ENCODE measurements at places on chromosomes 3 and 15.

DNA sequence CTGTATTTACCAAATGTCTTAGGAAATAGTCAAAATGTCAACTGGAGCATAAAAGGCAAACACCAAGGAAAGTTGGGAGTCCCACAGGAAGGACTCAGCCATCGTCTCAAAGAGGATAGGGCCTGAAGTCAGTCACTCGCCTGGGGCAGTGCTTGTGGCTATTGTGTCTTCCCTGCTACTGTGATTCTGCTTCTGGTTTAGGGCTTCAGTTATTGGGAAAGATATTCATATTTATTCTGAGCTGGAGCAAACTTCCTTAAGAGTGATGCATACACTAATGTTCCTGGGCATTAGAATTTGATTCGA is 118.1 kb downstream of the EDEM1 start:
- DNase-seq = no peak

- DNase-seq = no peak
These were observed 187.0 kb downstream of the UBE3A start for GRCh38 chr15:25251700-25252390.

GRCh38 chr3:142647856-142648255 is 51.7 kb downstream of the PLS1 start:
- no peak for DNase-seq

- no peak for DNase-seq
These were observed 73.1 kb downstream of the TFG start for GRCh38 chr3:100782348-100782747.

DNA sequence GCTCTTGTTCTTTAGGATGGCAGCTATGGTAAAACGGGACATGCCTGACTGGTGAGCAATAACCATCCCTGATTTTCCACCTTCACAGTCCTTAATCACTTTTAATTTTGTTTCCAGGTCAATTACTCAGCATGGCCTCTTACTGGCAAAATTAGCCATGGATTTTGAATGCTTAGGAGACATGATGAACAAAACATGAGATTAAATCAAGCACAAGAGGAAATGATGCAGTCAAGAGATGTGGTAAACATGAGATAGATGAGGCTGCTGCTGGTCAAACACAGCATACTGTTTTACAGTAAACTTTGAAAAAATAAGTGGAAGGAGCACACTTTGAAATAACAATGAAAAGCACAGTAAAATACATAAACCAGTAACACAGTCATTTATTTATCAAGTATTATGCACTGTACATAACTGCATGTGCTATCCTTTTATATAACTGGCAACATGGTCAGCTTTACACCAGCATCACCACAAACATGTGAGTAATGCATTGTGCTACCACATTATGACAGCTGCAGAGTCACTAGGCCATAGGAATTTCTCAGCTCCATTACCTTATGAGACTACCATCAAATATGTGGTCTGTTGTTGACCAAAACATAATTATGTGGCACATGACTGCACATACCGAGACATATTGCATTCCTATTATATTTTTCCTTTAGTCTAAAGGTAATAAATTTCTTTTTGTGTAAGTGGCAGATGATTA is 30.1 kb upstream of the ZNF502 start:
- no peak for DNase-seq

- DNase-seq = peak; percentile 39
These were observed 179.6 kb downstream of the NSMCE3 start for GRCh38 chr15:29089731-29090616.

DNA sequence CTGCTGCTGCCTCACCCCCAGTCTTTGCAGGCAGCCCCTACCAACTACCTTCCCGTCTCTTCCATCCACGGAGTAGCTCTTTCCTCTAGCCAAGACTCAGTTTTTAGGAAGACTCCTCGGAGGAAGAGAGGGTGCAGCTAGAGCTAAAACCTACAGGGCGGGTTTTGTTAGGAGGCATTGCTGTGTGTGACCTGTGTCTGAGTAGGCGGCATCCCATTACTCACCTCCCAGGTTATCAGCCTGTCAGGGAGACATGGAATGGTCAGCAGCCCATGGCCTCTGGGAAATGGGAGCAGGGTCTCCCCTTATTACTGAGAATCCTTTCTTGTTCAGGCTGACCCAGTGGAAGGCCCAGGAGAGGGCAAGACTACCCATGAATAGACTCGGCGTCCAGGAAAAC is 43.8 kb upstream of the FGD5 start:
- no peak for DNase-seq

DNA sequence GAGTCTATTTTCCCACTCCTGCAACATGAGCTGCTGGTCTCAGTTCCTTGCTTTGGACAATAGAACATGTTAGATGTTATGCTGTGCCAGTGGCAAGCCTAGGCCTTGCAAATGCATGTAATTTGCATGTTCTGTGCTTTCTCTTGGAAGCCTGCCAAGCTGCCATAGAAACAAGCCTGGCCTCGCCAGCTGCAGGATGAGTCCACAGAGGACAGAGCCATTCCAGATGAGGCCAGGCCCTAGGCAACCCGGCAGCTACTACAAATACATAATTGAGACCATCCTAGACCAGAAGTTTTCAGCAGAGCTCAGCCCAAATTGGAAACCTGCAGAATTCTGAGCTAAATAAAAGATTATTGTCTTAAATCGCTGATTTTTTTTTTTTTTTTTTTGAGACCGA is 39.6 kb downstream of the TRIM69 start:
- no peak for DNase-seq

DNA sequence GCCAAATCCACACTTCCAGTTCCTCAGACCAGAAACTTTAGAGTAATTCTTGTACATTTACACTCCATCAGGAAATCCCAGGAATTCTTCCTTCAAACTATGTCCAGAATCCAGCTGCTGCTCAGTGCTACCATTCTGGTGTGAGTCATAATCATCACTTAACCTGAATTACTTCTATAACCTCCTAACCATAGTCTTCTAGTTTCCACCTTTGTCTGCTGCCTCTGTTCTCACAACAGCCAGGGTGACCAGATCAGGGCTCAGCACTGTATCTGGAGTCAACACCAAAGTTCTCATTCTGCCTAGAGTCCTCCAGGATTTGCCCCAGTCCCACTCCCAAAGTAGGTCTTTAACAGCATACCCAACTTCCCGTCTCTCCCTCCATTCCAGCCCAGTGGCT is 3.4 kb downstream of the CLDND1 start:
- no peak for DNase-seq

- no peak for DNase-seq
These were observed 12.6 kb upstream of the GRIP2 start for GRCh38 chr3:14552717-14553116.
